Mesenteric fat pad (tissue), 1 donor: ENCODE measurements at places on chromosomes 2 and 18.

GRCh38 chr2:226674123-226674522 is 125.5 kb downstream of the IRS1 start:
- no peak for DNase-seq

- no peak for DNase-seq
Observed at GRCh38 chr2:151842830-151843690, 14.8 kb upstream of the ARL5A start.

GRCh38 chr2:164722616-164723338 is 101.5 kb upstream of the GRB14 start:
- no peak for DNase-seq

DNA sequence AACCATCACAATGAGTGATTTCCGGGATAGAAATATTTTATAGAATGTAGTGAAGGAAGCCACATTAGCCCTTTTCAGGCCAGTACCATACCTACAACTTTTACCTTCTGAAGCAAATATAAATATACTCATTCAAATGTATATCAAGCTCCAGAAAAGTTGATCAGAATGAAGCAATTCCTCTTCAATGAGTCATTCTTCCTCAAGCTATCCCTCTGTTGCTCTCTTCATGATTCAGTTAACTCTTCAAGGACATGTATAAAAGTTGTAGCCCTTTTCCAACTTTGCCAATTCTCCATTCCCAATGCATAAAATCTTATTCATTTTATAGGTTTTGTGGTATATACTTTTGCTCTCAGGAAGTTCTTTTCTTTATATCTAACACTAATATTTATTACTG is 242.1 kb upstream of the RGPD4 start:
- DNase-seq, result no peak

DNA sequence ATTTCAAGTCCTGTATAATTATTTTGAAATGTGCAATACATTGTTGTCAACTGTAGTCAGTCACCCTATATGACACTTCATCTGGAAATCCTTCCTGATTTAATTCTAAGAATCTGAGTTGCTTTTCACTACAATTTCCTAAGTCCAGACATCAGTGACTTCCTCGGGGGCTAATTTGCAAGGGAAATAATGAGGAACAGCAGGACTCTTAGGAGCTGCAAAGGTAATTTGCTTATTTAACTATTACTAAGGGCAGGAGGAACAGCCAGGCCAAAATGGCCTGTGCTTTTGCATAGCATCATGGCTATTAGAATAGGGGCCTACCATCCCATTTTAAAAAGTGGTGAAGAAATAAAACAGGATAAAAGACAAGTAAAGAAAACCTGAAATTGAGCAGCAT is 178.8 kb downstream of the MC4R start:
- no peak for DNase-seq

GRCh38 chr18:5395860-5396448 is 100.4 kb upstream of the ZBTB14 start:
- DNase-seq, result no peak

DNA sequence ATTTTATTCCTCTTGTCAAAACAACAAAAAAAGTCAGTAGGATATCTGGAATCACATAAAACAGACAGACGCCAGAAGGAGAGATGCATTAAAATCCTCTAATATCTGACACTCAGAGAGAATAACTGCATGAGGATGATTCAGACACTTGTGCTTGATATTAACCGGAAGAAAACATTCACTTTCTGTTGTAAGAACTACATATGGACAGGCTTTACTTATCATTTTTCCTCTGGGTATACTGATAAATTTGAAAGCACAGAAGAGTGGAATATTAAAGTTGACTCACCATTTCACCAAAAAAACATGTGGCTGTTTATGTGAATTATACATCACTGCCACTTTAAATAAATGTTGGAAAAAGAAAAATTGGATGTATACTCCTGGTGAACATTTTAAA is 589.1 kb upstream of the CDH2 start:
- DNase-seq, result no peak

DNA sequence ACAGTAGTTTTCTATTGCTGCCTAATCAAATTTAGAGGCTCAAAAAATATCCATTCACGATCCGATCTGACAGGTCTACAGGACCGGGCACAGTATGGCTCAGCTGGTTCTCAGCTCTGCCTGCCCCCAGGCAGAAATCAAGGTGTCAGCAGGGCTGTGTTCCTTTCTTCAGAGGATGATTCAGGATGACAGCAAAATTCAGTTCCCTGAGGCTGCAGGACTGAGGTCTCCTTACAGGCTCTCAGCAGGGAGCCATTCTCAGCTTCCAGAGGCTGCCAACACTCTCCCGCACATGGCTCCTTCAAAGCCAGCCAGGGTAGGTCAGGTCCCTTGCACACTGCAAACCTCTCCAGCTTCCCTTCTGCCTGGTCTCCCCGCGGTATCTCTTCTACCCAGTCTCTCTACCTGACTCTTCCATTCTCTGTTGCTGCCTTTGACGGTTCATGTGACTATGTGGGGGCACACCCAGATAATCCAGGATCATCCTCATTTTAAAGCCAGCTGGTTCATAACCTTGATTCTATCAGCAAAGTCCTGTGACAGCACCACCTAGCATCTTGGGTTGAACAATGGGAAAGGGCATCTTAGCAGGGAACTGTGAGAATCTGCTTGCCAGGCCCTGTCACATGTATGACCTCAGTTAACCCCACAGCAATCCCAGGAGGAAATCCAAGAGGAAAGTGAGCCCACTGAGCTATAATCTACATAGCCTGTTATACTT is 50.4 kb downstream of the UXS1 start:
- DNase-seq, result no peak

DNA sequence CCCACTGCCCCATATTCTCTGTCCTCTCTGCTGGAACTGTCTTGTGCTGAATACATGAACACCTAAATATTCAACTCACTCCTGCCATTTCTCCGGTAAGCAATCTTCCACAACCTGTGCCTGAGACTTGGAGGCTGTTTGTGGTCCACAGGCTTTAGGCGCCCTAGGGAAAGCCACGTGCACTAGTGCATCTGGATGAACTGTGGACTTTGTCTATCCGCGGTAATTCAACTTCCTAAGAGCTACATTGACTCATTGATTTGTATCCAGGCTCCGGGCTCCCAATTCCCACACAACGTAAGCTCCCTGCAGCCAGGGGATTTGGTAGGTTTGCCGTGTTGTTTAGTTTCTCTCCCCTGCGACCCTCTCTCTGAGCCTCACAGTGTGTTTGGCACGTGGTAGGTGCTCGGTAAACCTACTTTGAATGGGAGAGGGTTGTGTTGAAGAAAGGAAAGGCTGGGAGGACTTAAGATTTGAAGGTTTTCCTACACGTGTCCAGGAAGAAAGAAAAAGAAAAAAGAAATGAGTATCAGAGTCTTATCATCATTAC is 718.2 kb downstream of the DPP10 start:
- no peak for DNase-seq

GRCh38 chr2:131038258-131039100 is 54.8 kb downstream of the FAM168B start:
- DNase-seq, result peak; percentile 49
